Activated CD8-positive, alpha-beta memory T cell treated with anti-CD3 and anti-CD28 coated beads for 48 hours (primary cell): ENCODE measurements at places on chromosomes 12 and 14.

DNA sequence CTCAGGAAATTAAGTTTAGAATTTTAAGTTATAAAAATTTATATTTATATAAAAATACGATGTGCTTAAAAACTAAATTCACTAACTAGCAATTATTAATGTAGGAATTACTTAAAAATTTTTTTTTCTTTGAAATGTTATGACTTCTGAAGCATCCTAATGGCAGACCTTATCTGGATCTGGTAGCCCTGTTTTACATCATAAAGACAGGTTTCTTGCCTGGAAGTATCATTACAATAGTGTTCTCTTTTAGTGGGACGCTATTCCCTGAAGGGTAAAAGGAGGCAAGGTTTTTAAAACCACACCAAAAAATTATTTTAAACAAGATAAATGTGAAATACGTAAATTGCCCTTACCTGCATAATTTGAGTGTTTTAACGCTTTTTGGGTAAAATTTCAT is 2.1 kb downstream of the WDR20 start:
- DNase-seq, result no peak

GRCh38 chr12:109018296-109018695 is 2.6 kb downstream of the SVOP start:
- DNase-seq, result no peak

DNA sequence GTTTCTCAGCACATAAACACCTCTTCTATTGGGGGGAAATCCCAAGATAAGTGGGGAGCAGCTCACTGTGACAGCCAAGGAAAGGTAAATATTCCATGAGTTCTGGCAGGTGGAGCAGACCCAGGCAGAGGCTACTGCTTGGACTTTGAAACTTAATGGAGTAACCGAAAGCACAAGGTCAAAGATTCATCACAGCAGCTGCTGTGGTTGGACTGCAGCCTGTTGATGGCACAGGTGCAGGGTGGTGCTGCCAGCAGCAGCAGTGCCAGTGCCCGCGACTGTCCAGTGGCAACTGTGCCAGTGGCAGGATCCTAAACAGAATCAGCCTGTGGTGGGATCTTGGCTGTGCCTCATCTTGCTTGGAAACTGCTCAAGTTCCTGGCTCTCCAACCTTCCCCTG is 81.4 kb upstream of the ARID2 start:
- no peak for DNase-seq

DNA sequence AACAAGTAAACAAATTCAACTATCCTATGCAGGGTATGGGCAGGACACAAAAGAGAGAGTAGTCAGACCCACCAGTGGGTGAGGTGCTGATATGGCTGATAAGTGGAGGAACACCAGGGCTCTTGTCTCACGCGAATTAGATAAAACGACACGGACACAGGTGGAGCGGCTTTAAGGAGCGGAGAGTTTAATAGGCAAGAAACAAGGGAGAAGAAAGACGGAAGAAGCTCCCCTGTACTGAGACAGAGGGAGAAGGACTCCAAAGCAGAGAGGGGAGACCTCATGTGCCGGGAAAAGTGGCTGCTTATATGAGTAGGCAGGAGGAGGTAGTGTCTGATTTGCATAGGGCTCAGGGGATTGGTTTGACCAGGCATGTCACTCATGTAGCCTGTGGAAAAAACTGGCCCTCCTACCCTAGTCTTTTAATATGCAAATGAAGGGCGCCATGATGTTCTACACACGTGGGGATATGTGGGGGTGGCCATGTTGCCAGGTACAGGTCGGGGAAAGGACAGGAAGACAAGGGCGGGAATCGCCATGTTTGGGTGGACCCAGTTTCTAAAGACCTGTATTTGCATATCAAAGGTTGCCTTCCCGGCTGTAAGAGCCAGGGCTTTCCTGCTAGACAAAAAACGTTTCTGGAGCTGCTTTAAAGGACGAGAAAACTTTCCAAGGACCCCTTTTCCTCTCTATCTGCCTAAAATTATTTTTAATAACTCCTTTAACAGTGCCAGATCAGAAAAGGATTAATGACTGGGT is 28.8 kb downstream of the RPGRIP1 start:
- peak; percentile 43 for DNase-seq

DNA sequence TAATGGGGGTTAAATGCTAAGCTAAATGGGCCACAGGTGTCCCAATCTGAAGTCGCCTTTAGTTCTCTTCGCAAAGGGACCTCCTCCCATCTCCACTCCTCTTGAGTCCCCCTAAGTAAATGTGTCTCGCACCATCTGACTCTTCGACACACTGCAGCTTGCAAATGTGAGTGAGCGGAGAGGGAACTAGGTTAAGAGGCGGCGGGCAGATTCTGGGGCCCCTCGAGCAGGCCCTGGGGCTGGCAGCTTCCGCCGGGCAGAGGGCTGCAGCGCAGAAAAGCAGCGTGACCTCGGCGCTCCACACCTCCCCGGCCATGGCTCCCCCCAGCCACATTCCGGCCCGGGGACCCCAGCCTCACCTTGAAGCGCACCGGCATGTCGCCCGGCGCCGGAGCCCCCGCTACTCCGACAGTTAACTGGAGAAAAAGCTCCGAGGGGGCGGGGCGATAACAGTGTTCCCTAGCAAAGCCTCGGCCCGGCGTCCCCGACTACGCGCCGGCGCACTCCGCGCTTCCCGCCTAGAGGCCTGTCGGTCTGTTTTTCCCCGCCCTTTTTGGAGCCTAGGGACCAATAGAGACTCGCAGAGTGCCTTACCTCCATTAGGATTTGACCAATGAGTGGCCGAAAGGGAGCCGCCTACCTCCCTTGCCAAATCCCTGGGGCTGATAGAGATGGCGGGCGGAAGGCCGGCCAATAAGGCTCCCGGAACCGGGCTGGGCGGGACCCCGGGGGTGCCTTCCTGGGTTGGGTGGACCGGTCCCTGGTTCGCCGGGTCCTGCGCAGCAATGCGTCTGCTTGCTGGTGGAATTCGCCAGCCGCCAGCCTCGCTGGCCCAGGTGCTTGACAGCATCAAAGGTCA is at the start of gene MDM1:
Gene MDM1, minus strand, starts transcription at position 494 of the 859 bp plus-strand sequence. Its CDS starts 117 bp downstream, at position 377.
- peak; percentile 94 for DNase-seq

DNA sequence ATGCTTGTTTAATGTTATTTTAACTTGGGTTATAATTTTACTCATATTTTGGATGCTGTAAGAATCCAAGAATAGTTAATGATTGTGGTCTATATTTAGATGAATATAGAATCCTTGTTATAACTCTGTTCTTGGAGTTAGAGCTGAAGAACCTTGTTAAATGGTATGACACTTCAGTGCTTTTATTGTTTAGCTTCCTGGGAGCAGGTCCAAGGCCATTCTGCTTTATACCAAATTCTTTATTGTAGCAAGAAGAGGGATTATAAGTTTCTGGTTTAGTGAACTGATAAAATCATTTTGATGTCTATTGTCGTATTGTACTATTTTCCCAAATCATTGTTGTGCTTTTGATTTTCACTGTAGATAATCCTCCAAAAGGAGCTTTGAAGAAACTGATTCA is 69.4 kb downstream of the MIA2 start:
- no peak for DNase-seq

DNA sequence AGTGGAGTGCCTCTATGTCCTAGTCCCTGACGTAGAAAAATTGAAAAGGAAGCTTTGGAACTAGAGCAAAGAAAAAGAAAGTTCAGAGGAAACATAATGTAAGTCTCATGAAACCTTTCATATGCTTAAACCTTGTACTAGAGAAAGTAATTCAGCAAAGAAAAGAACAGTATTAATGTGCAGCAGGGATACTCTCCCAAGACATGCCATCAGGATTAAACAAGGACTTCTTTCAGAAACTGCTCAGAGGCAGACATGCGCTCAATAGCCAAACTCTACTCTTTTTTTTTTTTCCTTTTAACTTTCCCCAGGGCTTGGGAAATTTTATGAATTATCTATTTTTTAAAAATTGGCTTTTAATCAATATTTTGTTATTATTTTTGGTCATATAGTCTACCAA is 7.1 kb upstream of the ASB8 start:
- no peak for DNase-seq

DNA sequence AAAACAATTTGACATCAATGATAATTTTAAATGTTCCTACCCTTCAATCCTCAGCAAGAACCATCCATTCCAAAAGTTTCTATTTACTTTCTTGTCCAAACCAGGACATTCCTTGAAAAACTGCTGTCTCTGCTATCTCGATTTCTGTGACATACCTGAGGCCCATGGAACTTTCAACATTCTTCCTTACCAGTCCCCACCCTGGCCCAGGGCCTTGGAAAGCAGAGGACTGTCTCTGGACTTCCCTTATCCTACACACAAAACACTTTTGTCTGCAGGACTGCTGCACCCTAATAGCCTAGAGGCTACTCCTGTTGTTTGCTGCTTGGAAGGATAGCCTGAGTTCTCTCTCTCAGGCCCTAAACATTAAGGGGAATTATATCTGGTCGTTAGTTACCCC is 151.8 kb upstream of the DHRS4 start:
- DNase-seq, result no peak

GRCh38 chr12:98370976-98371375 is 144.4 kb upstream of the TMPO start:
- DNase-seq, result no peak

- DNase-seq, result no peak
These were observed 13.3 kb upstream of the ANAPC5 start for GRCh38 chr12:121365416-121366062.

- DNase-seq, result no peak
These were observed 6.6 kb upstream of the KRT18 start for GRCh38 chr12:52942066-52942900.

DNA sequence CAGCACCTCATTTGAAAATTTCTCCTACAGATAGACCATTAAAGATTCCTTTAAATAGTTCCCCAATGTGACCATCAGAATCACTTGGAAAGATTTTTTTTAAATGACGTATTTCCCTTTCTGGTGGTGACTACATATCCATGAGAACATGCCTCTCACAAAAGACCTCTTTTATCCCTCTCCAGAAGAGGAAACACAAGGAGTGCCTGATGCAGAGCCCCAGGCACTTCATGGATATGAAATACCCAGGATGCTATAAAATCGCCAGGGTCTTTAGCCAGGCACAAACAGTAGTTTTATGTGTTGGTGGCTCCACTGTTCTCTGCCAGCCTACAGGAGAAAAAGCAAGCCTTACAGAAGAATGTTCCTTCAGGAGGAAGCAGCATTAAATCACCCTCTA is 97.1 kb downstream of the ETNK1 start:
- no peak for DNase-seq
